Breast epithelium (tissue), 4 donors: ENCODE measurements at places on chromosomes 6 and 20. TPM values are rescaled to one million over a fixed set of nuclear protein-coding genes. Genes with fewer than 3 reads are reported as not detected.

DLL1 gene
- total RNA-seq = 12.3 TPM

HMGA1 gene
- total RNA-seq = 10.9 TPM

NRSN1 gene
- total RNA-seq = not detected

ZGPAT gene
- 24.9 TPM for total RNA-seq

OLIG3 gene
- not detected for total RNA-seq

ABHD12 gene
- 26.9 TPM for total RNA-seq

DACT2 gene
- 1.0 TPM for total RNA-seq

CD2AP gene
- 34.4 TPM for total RNA-seq

MICAL1 gene
- 23.6 TPM for total RNA-seq

SSTR4 gene
- not detected for total RNA-seq
